Stimulated activated CD4-positive, alpha-beta T cell treated with anti-CD3 and anti-CD28 coated beads, Interleukin-1b, Interleukin-23, amount 100 ng/mL, for 24 hours (primary cell): ENCODE measurements at places on chromosomes 5 and 9.

DNA sequence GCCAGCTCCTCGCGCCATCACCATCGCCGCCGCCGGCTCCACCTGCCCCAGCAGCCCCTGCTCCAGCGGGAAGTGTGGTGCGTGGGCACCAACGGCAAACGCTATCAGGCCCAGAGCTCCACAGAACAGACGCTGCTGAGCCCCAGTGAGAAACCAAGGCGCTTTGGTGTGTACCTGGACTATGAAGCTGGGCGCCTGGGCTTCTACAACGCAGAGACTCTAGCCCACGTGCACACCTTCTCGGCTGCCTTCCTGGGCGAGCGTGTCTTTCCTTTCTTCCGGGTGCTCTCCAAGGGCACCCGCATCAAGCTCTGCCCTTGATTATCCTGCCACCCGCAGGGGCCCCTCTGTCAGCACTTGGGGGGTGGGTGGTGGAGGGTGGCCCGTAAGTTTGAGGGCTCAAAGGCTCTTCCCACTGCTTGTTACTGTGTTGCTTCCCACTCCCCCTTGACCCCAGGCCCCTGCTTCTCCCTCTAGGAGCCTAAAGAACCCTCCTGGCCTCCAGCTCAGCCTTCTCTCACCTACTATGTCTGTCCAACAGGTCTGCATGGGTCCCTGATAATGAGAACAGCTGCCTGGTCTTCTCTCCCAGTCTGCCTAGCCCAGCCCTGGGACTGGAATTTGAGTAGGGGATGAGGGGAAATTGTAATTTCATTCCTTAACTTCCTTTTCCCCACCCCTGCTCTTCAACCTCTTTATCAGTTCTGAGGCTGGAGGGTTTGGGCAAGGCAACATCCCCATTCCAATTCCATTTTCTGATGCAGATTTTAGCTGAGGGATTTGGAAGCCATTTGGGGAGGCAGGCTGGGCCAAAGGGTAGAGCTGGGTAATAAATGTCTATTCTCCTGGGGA is 9.0 kb downstream of the RACK1 start:
- no peak for DNase-seq

DNA sequence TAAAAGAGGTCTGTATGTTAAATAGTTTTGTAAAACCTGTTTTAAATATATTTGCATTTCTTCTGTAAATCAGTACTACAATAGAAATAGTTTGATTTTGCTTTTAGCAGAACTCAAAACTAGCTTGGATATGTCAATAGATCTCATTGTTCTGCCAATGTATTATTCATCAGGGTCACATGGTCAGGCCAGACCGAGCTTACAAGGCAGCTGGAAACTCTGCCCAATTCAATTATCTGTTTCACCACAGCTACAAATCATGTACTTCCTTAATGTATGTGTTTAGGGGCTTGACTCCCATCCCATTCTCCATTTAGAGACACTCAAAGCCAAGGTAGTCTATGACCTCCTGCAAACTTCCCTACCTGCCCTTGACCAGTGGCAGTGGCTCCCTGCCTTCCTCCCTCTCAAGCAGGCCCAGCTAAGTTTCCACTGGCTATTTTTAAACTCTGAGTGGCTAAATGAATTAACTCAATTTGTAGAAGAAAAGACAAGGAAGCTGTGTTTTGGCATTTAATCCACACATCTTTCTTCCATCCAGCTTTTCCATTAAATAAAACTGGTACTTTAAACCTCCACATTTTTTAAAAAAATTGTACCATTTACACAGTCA is 46.4 kb upstream of the SELENOP start:
- DNase-seq = no peak

DNA sequence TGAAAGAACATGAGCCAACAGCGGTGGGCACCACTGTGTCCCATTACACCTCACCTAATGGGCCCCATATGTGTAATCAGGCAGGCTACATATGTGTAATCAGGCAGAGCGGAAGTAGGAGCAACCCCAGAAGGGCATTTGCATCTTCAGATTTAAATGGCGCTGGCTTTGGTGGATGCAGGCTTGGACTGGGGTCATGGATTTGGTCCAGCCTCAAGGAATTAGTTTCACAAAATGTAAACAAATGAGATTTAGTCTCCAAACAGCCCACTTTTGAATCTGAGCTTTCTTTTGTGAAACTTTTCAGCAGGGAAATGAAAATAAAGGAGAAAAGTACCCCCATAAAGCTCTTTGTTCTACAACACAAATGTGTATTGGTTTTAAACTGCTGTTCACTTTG is 161.3 kb downstream of the LPAR1 start:
- DNase-seq = no peak

DNA sequence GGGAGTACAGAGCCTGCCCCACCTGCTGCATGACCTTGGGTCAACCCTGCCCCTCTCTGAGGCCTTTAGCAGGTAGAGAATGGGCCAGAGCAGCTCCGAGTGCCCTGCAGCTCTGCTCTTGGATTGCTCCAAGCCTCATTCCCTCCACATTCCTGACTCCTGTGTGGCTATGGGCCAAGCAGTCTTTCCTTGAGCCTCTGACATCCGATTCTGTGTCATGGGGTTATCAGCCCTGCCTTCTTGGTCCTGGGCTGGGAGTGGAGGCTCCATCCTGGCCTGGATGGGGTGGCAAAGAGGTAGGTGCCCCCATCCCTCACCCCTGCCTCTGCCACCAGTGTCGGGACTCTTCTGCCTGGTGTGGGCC is 13.7 kb downstream of the FPGS start:
- no peak for DNase-seq

- DNase-seq = no peak
These were observed 715 bp downstream of the FGF10 start for GRCh38 chr5:44388321-44389089.

DNA sequence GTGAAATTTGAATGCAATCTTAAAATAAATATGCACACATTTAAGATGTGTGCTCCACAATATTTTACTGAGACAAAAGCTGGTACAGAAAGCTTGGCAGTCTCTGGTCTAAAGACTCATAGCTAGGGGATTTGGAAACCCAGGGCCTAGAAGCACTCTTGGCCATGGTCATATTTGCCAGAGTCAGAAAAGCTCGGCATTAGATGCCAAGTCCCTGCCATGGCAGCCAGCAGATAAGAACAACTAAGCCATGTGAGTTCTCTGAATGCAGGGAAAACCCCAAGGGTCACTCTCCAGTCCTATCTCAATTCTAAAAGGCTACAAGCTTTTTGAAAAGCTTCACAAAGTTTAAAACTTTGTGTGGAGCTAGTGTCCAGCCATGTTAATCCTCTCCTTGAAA is 119.5 kb downstream of the FAM114A2 start:
- DNase-seq = no peak

DNA sequence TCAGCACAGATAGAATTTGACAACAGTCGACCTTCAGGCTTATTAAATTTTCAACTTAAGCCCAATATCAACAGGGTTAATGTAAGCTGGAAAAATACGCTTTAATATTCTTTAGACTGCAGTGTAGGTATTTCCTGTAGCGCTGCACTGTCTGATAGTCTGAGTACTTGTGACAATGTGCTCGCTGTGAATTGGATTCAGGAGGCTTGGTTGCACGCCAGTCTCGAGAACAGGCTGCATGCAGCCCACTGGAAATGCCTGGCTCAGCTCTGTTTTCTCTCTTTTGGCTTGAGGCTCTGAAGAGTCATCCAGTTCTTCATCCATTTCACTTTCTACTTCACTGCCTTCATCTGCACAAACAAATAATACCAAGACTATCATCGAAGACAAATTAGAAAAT is 300.9 kb downstream of the RFX3 start:
- DNase-seq = no peak

GRCh38 chr5:67416133-67416937 is 219.7 kb upstream of the CD180 start:
- no peak for DNase-seq

GRCh38 chr9:134283111-134283515 is 43.1 kb upstream of the RXRA start:
- DNase-seq = no peak

- DNase-seq = no peak
These were observed 48.1 kb downstream of the FNBP1 start for GRCh38 chr9:129994882-129995281.

- no peak for DNase-seq
These were observed 247.1 kb downstream of the EDIL3 start for GRCh38 chr5:84137541-84137940.

- no peak for DNase-seq
These were observed 516.6 kb downstream of the AGTPBP1 start for GRCh38 chr9:85225180-85225579.

DNA sequence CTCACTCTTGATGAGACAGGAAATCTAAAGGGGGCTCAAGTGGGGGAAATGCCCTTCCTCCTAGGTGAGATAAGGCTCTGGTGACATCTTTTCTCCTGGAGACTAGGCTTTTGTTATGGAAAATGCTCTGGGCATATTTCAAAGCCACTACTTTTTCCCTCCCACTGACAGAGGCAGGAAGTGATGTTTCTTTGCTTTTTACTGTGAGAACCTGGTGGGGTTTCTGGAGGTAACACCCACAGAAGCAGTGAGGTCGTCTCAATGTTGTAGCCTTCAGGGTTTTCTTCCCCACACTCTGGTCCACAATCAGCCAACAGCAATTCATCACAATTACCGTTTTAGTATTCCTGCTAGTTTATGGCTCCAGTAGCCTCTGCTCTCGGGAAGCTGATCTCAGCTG is 41.4 kb upstream of the FAM240B start:
- DNase-seq = no peak

- no peak for DNase-seq
These were observed 581.8 kb upstream of the WWC1 start for GRCh38 chr5:167709625-167710024.

GRCh38 chr5:181189962-181190710 is 14.9 kb downstream of the TRIM7 start:
- no peak for DNase-seq

- DNase-seq = no peak
These were observed 295.8 kb upstream of the SGCD start for GRCh38 chr5:156031181-156031580.

GRCh38 chr9:137956039-137956438 is 78.5 kb downstream of the CACNA1B start:
- DNase-seq = no peak

DNA sequence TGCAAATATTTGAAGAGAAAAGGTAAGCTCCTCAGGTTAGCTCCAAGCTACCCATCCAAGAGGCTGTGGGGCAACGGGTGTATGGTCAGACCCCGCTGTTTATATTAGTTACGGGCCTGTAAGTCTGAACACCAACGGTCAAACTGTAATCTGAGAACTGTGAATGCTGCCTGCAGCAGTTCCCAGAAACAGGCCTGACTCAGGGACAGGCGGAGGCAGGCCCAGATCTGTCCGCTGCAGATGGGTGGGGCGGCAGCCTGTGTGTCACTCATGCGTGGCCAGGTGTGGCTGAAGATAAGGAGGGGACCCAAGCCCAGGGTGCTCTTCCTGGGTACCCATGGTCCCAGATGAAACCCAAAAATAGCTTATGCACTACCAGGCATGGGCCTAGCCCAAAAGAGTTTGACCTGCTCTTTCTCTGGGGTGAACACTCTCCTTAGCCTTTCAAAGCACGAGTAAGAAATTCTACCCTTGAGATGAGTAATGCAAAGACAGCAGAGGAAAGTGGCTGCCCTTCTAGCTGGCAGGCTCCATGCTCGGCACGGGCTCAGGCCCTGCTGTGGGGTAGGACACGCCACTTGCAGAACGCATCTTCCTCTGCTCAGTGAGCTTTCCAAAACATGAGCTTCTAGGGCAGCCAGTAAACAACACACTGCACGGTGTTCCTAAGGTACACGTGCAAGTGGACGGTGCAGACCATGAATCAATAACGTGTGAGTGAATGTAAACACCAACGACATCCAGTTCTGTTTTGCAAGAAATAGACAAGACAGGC is 9.1 kb downstream of the UBAC1 start:
- no peak for DNase-seq

DNA sequence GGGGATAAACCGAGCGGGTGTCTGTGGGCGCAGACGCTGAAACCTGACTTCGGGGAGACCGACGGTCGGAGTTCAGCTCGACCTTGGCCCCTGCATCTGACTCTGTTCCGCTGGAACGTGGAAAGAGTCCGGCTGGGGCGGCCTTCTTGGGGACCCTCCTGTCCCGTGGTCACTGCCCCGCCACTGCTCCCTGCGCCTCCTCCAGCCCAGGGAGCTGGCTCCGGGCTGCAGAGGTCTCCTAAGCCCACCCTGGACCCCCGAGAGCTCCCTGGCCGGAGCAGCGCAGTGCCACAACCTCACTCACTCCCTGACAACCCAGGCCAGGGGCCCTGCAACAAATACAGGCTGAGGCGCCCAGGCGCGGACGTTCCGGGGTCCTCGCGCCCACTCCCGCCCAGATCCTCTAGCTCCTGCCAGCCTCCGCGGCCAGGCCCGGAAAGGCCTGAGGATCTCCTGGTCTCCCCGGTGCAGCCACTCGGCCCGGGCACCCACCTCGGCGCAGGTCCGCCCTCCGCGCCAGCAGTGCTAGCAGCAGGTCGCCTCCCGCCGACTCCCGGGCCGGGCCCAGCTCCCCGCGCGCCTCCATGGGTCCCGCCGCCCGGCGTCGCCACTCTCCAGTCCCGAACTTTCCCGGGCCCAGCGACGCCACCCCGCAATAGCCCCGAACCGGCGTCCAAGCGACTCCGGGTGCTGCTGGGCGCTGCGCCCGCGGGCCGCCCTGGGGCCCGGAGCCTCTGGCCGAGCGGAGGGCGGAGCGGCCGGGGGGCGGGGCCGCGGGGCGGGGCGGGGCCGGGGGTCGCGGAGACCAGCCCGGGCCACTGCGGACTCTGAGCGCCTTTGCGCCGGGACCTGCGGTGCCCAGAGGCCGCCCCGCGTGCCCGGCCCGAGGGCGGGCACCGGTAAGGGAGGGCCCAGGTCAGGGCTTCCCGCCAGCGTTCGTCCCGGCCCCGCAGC is 2.2 kb downstream of the LHX3 start:
- DNase-seq = no peak

GRCh38 chr5:164475339-164475977 is 970.0 kb downstream of the MAT2B start:
- no peak for DNase-seq
